Activated naive CD4-positive, alpha-beta T cell treated with anti-CD3 and anti-CD28 coated beads, Interleukin-2, amount 50 U/mL, for 72 hours (primary cell): ENCODE measurements at places on chromosomes 4 and X.
A peak's percentile ranks its signal among the peaks of the same experiment; 100 is the strongest.

GRCh38 chr4:154720123-154720522 is 23.7 kb upstream of the LRAT start:
- no peak for DNase-seq

DNA sequence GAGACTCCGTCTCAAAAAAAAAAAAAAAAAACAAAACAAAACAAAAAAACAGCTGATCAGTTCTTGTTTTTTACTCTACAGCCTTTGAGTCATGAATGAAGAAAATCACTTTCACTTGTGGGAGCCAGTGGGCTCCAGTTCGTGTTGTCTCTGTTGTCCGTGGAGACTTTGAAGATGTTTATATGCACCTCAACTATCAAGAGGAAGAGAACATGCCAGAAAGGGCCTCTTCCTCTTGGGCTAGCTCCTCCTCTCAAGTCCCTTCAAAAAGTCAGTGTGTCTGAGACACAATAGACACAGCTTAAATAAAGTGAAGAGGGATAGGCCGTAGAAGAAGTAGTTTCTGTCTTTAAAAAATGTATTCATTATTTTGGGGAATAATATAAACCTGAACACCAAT is 182.7 kb downstream of the KDR start:
- no peak for DNase-seq

- DNase-seq: no peak
Observed at GRCh38 chr4:31065086-31065485, 344.9 kb downstream of the PCDH7 start.

- DNase-seq: no peak
Observed at GRCh38 chr4:76782837-76783236, 115.1 kb downstream of the SOWAHB start.

GRCh38 chr4:6535706-6536105 is 39.3 kb upstream of the MAN2B2 start:
- no peak for DNase-seq

GRCh38 chrX:1581132-1581531 is 10.3 kb upstream of the AKAP17A start:
- peak; percentile 75 for DNase-seq

- no peak for DNase-seq
Observed at GRCh38 chr4:155972098-155972497, 18.4 kb upstream of the CTSO start.

DNA sequence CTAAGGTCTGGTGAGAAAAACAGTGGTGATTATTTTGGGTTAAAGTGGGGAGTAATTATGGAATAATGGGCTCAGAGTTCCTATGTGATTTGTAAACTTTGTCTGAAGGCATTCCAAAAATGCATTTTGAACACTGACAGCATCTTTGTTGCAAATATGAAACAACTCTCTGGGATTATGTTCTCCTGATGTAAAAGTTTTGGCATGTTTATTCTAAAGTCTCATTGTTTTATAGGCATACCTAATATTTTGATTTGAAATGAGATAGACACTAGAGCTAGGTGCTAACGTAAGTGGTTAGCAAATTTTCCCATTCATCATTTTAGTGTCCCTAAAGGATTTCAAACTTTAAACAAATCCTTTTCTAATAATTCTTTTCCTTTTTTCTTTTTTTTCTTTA is 140.9 kb upstream of the ANXA3 start:
- DNase-seq: no peak

GRCh38 chr4:140994015-140994414 is 139.3 kb downstream of the RNF150 start:
- no peak for DNase-seq

GRCh38 chr4:173214231-173214630 is 45.6 kb downstream of the GALNT7 start:
- DNase-seq: no peak

- no peak for DNase-seq
Observed at GRCh38 chr4:33296876-33297455, 2576.8 kb downstream of the PCDH7 start.

GRCh38 chr4:181849472-181849871 is 393.7 kb upstream of the TENM3 start:
- DNase-seq: no peak

DNA sequence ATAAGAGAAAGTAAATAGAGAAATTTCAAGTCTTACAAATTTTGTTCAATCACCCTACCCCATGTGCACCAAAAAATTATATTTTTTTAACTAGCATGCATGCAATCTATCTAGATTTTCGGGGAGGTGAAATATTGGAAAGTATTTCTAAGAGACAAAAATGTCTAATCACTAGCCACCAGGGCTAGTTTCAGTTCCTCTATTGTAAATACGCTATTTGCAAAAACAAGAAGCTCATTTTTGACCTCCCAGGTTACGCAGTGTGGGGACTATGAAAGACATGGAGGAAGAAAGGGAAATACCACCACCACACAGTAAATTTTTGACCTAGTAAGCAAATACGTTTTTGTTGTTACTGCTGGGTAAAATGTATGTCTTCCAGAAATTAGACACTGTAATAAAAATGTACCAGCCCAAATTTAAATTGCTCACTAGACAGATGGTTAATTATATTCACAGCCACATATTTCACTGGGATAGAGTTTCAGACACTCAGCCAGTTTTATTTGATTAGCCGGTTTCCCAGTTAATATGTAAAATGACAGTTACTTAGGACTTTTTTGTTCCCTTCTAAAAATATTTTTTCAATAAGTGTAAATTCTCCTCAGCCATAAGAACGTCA is 2.2 kb downstream of the NEXMIF start:
- DNase-seq: no peak

- DNase-seq: no peak
Observed at GRCh38 chrX:155956649-155957048, 40.8 kb upstream of the IL9R start.

DNA sequence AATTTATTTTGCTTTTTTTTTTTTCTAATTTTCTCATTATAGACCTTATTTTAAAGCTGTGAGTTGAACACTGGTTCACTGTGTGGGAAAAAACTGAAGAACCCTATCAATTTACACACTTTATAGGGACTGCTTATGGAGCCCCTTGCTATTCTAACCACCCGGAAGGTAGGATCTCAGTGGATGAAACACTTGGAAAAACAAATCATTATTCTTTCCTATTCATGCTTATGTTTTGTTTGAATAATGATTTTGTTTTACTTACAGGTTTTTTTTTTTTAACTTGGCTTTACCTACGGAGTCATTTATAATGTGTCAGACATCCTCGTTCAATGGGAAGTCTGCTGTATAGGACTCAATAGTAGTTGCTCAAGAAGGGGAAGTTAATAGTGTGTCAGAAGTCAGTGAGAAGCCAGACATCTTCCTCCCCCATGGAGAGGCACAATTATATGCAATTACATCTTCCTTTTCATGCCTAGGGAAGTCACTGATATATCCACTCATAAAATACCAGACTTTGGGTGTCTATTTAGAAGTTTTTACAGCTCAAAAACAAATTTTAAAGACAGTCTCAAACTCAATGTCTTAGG is 113.2 kb downstream of the ARSF start:
- DNase-seq: no peak

DNA sequence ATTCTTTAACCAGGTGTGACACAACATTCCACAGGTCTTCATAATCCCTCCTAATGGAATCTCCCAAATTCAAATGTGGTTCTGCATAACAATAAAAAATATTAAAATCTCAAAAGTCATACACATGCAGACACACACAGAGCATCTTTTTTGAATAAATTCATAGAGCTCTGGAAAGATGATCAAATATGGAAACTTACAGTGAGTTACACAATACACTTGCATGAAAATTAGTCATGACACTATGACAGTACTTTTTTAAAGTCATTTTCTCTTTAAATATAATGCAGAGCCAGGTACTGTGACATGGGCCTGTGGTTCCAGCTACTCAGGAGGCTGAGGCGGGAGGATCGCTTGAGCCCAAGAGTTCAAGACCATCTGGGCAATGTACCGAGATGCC is 38.9 kb downstream of the DDX60L start:
- no peak for DNase-seq
